ENCODE measurements at places on chromosomes 13 and 19. TPM values are rescaled to one million over a fixed set of nuclear protein-coding genes. Genes with fewer than 3 reads are reported as not detected.

DNA sequence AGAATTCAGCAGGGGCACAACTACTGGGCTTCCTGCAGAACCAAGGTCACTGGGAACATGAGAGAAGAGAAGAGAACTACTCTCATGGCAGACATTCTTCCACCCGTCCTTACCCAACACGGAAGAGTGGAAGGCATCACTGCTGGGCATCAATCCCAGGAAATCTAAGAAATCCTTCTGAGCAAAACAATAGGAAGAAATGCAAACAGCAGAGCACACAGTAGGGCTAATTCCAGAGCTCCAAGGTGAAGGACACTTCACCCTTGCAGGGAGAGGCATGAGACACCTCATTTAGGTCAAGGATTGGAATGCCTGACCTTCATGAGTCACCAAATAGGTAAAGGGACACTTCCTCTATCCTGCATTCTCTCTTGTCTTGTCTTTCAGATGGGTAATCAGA is 2.8 kb downstream of the ERVV-2 start:
- H3K4me1 ChIP-seq, result no peaks in the 10 kb centered on the region
- H3K27ac ChIP-seq, result no peak overlapping the region
- DNase-seq, result no peak
- H3K4me3 ChIP-seq, result no peak overlapping the region
- no peaks in the 10 kb centered on the region for H3K36me3 ChIP-seq

GRCh38 chr19:46298479-46299003 is 1.7 kb downstream of the HIF3A start:
- no peaks in the 10 kb centered on the region for H3K36me3 ChIP-seq
- peak overlapping the region; percentile 74 for H3K27ac ChIP-seq
- H3K27me3 ChIP-seq, result no peaks in the 10 kb centered on the region
- peaks cover 14% of the 10 kb centered on the region for H3K4me1 ChIP-seq
- no peak for DNase-seq

GRCh38 chr13:51221108-51221507 is 1.1 kb upstream of the FAM124A start:
- peaks cover 9% of the 10 kb centered on the region for H3K27me3 ChIP-seq
- no peak overlapping the region for H3K4me3 ChIP-seq
- H3K4me1 ChIP-seq, result peaks cover 6% of the 10 kb centered on the region
- H3K27ac ChIP-seq, result no peak overlapping the region

GRCh38 chr19:3114018-3114726 is 20.0 kb downstream of the GNA11 start:
- no peaks in the 10 kb centered on the region for H3K36me3 ChIP-seq
- H3K4me1 ChIP-seq, result no peaks in the 10 kb centered on the region
- no peak for DNase-seq

- H3K27ac ChIP-seq, result no peak overlapping the region
- no peaks in the 10 kb centered on the region for H3K27me3 ChIP-seq
- DNase-seq, result no peak
- H3K4me3 ChIP-seq, result no peak overlapping the region
Observed at GRCh38 chr13:113120300-113121182, 2.1 kb upstream of the F10 start.

GRCh38 chr13:63629591-63629990 is 2213.9 kb upstream of the PCDH20 start:
- no peak overlapping the region for H3K27ac ChIP-seq
- H3K4me3 ChIP-seq, result no peak overlapping the region
- H3K27me3 ChIP-seq, result no peaks in the 10 kb centered on the region
- H3K4me1 ChIP-seq, result no peaks in the 10 kb centered on the region
- no peak for DNase-seq
- H3K36me3 ChIP-seq, result no peaks in the 10 kb centered on the region

GRCh38 chr13:114027826-114028225 is 54.0 kb upstream of the C13orf46 start:
- H3K27me3 ChIP-seq, result no peaks in the 10 kb centered on the region
- H3K4me3 ChIP-seq, result no peak overlapping the region
- no peak overlapping the region for H3K27ac ChIP-seq
- H3K36me3 ChIP-seq, result no peaks in the 10 kb centered on the region
- H3K4me1 ChIP-seq, result no peaks in the 10 kb centered on the region

- H3K4me3 ChIP-seq, result peak overlapping the region; percentile 38
- H3K4me1 ChIP-seq, result peaks cover 17% of the 10 kb centered on the region
- peaks cover 12% of the 10 kb centered on the region for H3K27me3 ChIP-seq
Observed at GRCh38 chr13:112893570-112894422, 75.2 kb upstream of the MCF2L start.

DNA sequence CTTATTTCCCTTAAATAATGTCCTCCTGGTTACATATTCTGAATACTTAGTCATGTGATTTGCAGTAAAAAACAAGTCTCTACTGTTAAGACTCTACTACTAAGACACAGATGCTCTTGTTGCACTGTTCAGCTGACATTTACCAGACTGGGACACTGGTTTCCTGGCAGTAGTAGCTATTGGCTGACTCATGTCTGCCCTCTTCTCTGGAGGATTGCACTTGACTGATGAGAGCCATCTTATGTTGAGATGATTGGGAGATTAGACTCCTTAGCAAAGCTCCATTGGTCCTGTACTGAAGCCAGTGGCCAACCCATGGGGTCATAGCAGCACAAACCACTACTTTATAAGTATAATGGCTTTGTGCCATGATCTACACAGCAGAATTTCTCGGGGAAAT is 1672.6 kb upstream of the PCDH20 start:
- no peaks in the 10 kb centered on the region for H3K4me1 ChIP-seq
- H3K36me3 ChIP-seq, result no peaks in the 10 kb centered on the region
- H3K4me3 ChIP-seq, result no peak overlapping the region
- no peak overlapping the region for H3K27ac ChIP-seq
- no peak for DNase-seq

DNA sequence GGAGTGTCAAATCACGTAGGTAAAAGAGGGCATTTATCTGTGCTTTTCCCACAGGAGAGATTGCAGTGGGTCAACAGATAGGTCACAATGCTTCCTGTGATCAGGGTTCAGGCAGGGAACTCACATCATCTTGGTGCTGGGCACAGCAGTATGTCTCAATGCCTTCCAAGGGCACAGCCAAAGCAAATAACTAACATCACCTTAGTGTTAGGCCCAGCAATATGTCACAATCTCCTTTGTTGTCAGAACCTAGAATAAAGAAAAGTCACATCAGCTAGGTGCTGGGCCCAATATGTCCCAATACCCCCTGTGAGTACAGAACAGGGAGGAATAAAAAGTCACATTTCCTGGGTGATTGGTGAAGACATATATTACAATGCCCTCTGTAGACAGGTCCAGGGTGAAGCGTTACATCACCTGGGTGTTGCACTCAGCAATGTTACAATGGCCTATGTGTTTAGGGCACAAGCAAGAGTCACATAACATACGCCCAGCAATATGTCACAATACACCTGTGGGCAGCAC is 11.4 kb upstream of the ZNF724 start:
- H3K4me3 ChIP-seq, result no peak overlapping the region
- no peaks in the 10 kb centered on the region for H3K36me3 ChIP-seq
- no peaks in the 10 kb centered on the region for H3K4me1 ChIP-seq
- no peak overlapping the region for H3K27ac ChIP-seq

- H3K27ac ChIP-seq, result no peak overlapping the region
- no peak for DNase-seq
- H3K36me3 ChIP-seq, result no peaks in the 10 kb centered on the region
- no peaks in the 10 kb centered on the region for H3K27me3 ChIP-seq
- no peaks in the 10 kb centered on the region for H3K4me1 ChIP-seq
Observed at GRCh38 chr19:33469171-33470039, 52.2 kb downstream of the PEPD start.

DNA sequence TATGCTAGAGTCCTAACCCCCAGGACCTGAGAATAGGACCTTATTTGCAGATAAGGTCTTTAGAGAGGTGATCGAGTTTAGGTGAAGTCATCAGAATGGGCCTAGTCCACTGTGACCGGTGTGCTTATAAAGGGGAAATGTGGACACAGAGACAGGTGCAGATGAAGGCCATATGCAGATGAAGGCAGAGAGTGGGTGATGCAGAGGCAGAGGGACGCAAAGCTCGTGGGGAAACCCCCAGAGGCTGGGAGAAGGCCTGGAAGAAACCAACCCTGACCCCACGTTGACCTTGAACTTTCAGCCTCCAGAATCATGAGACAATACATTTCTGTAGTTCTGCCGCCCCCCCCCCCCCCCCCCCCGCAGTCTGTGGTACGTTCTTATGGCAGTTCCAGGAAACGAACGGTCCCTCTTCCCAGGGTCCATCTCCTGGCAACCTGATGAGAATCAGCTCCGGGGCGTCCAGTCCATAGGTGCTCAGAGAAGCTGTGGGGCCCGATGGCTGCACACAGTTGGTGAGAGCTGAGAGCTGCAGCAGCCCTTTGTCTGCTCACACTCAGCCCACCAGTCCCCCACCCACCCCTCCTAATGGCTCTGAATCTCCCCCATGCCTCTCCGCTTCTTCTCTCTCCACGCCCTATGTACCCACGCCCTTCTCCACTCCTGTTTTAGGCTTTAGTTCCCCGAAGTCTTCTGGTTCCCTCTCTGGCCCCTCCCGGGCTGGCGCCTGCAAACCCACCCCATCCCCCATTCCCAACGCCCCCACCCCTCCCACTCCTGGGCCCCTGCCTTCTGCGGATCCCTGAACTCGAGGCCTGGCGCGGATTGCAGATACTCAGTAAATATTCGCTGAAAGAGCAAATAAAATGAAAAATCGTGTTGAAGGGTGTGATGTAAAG is 218.3 kb upstream of the MAB21L1 start:
- H3K27ac ChIP-seq, result no peak overlapping the region
- DNase-seq, result no peak
- no peaks in the 10 kb centered on the region for H3K36me3 ChIP-seq
- no peak overlapping the region for H3K4me3 ChIP-seq
- no peaks in the 10 kb centered on the region for H3K4me1 ChIP-seq
- H3K27me3 ChIP-seq, result no peaks in the 10 kb centered on the region

DNA sequence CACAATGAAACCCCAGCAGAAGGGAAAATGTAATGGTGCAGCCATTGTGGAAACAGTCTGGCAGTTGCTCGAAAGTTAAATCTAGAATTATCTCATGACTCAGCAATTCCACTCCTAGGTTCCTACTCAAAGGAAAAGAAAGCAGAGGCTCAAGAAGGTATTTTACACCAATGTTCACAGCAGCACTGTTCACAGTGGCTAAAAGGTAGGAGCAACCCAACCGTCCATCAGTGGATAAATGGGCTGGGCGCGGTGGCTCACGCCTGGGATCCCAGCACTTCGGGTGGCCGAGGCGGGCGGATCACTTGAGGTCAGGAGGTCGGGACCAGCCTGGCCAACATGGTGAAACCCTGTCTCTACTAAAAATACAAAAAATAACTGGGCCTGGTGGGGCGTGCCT is 25.9 kb downstream of the ZFR2 start:
- no peak overlapping the region for H3K27ac ChIP-seq
- H3K36me3 ChIP-seq, result no peaks in the 10 kb centered on the region
- no peak overlapping the region for H3K4me3 ChIP-seq
- H3K4me1 ChIP-seq, result no peaks in the 10 kb centered on the region
- H3K27me3 ChIP-seq, result no peaks in the 10 kb centered on the region

GRCh38 chr19:42693760-42694350 is 46.4 kb downstream of the PSG3 start:
- H3K36me3 ChIP-seq, result no peaks in the 10 kb centered on the region
- no peak overlapping the region for H3K27ac ChIP-seq
- DNase-seq, result no peak
- no peaks in the 10 kb centered on the region for H3K4me1 ChIP-seq
- H3K4me3 ChIP-seq, result no peak overlapping the region

RAB11B gene
- total RNA-seq, result 127 TPM

TMEM59L gene
- 0.27 TPM for total RNA-seq

MICU2 gene
- total RNA-seq, result 54.6 TPM

CASP14 gene
- total RNA-seq, result not detected

UBXN6 gene
- 96.7 TPM for total RNA-seq

Data from colonic mucosa (tissue), 4 donors.